ENCODE measurements at places on chromosomes 13 and 19. TPM values are rescaled to one million over a fixed set of nuclear protein-coding genes. Genes with fewer than 3 reads are reported as not detected.

The PRMT1 gene
- 403 TPM for total RNA-seq

The SERTAD1 gene
- total RNA-seq: 27.6 TPM

The WDR87 gene
- total RNA-seq: not detected

The FCHO1 gene
- total RNA-seq: 0.16 TPM

The ZNF600 gene
- total RNA-seq: 3.2 TPM

The ZNF221 gene
- total RNA-seq: 10.8 TPM

The ZNF615 gene
- 16.7 TPM for total RNA-seq

The MAST1 gene
- total RNA-seq: 0.95 TPM

The HSH2D gene
- total RNA-seq: not detected

The ZFP36 gene
- total RNA-seq: 2.4 TPM

The CFD gene
- 362 TPM for total RNA-seq

The MRPL54 gene
- total RNA-seq: 54.7 TPM

The STXBP2 gene
- total RNA-seq: 16.7 TPM

The UNC13A gene
- 0.32 TPM for total RNA-seq

The TRMT1 gene
- 22.5 TPM for total RNA-seq

The IER2 gene
- total RNA-seq: 9.8 TPM

The FXYD7 gene
- total RNA-seq: 0.17 TPM

All from bronchial smooth muscle cell (primary cell).